ENCODE measurements at places on chromosomes 11 and 22.

GRCh38 chr11:112321501-112322172, 61.0 kb upstream of the PLET1 start:
- no peak overlapping the region for H3K4me3 ChIP-seq
- H3K4me1 ChIP-seq: peaks cover 15% of the 10 kb centered on the region
- H3K27me3 ChIP-seq: no peaks in the 10 kb centered on the region
- no peak for DNase-seq
- H3K36me3 ChIP-seq: no peaks in the 10 kb centered on the region

GRCh38 chr11:5123802-5124521, 14.2 kb downstream of the OR52A5 start:
- no peaks in the 10 kb centered on the region for H3K36me3 ChIP-seq
- no peak overlapping the region for H3K4me3 ChIP-seq
- no peak overlapping the region for H3K27ac ChIP-seq
- no peaks in the 10 kb centered on the region for H3K4me1 ChIP-seq
- peaks cover 22% of the 10 kb centered on the region for H3K27me3 ChIP-seq

DNA sequence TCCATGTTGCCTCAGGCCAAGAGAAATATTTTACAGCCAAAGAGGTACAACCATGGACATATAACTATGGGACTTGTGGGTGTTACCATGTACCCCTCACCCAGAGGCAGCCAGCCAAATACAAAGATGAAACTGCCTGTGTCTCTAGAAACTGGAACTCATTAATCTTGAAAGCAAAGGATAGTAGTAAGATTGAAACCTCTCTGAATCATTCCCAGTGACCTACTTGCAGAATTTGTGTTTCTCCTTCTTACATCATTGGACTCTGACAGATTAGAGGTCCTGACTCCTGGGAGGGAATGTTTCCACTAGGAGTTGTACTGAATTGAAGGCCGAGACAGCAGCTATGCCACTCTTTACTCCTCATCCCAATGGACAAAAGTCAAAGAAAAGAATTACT, 257.4 kb upstream of the UBASH3B start:
- peaks cover 4% of the 10 kb centered on the region for H3K27me3 ChIP-seq
- no peak for DNase-seq
- H3K4me3 ChIP-seq: no peak overlapping the region
- no peak overlapping the region for H3K27ac ChIP-seq
- no peaks in the 10 kb centered on the region for H3K36me3 ChIP-seq

DNA sequence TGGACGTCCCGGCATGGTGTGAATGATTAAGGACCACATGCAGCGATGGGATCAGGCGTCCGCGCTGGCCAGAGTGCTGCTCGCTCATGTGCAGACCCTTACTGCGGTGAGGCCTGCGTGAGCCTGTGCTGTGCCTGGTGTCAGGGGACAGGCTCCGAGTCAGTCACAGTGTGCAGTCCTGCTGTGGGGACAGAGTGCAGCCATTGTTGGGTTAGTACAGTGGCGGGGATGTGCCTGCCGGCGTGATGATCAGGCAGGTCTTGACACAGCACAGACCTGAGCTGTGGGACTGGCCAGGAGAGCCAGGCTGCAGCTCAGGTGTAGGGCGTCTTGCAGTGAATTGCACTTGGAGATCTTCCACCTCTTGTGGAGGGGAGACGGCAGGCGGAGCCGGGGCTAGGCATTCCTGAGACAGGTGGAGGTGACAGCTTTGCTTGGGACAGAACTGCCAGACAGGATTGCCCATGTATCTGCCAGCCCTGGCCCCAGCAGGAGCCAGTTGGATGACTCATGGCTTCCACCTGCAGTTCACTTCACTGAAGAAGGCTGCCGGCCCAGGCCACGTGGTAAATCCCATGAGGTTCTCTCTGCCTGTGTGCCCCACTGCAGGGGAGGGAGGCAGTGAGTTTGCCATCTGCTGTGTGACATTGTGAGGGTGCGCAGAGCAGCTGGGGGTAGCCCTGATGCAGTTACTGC, 17.3 kb downstream of the TRMU start:
- H3K27ac ChIP-seq: no peak overlapping the region
- H3K4me3 ChIP-seq: no peak overlapping the region
- peaks cover 20% of the 10 kb centered on the region for H3K36me3 ChIP-seq

All from activated CD4-positive, alpha-beta T cell treated with anti-CD3 and anti-CD28 coated beads, Interleukin-2, amount 10 ng/mL, durations not matched to agents 7 days and 5 days (primary cell).